ENCODE measurements at places on chromosomes 1 and 21.

GRCh38 chr1:229225331-229225782 lies 45.6 kb upstream of the RAB4A start:
- DNase-seq = no peak

GRCh38 chr1:196007763-196008162 lies 600.5 kb downstream of the KCNT2 start:
- DNase-seq = no peak

- DNase-seq = no peak
Observed at GRCh38 chr1:218763538-218763937, 410.1 kb upstream of the LYPLAL1 start.

DNA sequence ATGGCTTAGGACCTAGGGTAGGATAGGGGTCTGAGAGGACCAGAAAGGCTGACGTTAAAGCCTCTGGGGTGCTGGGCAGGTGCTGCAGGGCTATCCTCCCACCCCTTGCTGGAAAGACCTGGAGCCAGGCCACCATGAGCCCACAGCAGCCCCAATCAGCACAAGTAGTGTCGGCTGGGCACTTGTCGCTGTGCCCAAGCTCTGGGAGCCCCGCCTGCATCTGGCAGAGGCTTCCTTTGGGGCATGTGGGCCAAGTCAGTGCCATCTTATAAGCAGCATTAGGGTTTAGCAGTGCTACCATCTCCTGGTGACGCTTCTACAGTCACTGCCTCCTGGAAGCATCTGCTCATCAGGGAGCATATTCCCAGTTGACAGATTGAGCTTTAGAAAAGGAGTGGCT lies 31.3 kb downstream of the MAN1C1 start:
- DNase-seq = no peak

- no peak for DNase-seq
Observed at GRCh38 chr1:75423136-75423535, 187.8 kb downstream of the SLC44A5 start.

All from activated CD8-positive, alpha-beta memory T cell treated with anti-CD3 and anti-CD28 coated beads for 48 hours (primary cell).